Thoracic aorta (tissue), 2 donors: ENCODE measurements at places on chromosomes 5 and 9. TPM values are rescaled to one million over a fixed set of nuclear protein-coding genes. Genes with fewer than 3 reads are reported as not detected.

- no peak for DNase-seq
These were observed 531 bp downstream of the TMEM210 start for GRCh38 chr9:137171149-137171900.

Gene DROSHA
- 70.7 TPM for total RNA-seq

Gene MARCOL
- total RNA-seq: not detected

DNA sequence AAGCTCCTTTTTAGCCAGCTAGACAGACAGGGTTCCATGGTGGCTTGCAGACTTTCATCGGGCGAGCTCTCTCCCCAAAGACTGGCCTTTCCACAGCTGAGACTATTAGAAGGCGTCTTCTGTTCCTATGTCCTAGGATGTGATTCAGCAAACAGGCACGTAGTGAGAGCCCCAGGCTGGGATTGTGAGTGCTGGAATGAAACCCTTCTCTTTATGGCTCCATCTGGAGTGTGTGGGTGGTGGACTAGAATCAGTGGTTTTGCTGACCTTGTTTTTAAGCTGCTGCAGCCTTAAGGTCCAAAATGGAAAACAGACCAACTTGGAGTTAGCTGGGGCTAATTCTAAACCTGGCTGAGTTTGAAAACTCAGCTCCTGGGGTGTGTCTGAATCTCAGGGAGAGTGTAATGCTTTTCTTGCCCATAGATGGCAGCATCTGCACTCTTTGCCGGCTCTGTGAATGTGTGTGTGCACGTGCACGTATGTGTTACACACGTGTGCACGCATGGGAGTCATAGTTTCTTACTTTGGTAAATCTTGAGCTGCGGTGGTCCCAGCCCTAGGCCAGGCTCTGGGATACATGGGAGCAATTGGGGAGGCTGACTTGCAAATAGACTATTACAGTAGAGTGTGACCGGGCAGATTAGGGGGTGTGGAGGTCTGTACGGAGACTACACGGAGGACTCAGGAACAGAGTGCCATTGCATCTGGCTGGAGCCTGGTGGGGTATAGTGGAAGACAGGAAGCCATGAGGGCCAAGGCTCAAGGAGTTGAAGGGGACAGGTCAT lies 10.7 kb downstream of the GSN start:
- DNase-seq: peak; percentile 50

DNA sequence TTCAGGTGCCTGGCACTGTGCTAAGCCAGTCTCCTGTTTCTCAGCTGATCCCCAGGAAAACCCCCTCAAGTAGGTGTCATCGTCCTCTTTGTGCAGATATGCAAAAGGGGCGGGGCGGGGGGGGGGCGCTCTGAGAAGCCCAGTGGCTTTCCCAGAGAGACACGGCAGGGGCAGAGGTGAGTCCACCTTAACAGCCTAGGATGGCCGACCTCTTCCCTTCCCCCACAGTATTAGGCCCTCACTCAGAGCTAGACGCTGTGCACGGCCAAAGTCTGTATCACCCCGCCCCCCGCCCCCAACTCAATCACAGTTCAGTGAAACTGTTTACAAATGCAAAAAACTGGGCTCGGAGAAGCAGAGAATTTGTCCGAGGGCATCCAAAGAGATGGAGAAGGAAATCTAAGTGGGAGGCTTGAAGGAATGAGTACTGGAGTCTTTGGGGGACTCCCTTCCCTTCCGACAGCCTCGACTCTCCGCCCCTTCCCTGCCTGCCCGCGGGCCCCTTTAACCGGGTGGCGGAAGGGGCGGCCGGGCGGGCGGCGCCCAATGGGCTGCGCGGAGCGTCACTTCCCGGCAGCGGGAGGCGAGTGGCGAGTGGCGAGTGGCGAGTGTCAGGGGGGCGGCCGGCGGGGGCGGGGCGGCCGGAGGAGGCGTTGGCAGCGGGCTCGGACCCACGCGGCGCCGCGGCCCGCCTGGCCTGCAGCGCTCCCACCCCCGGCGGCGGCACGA lies at the start of gene ERGIC1:
TSS of gene ERGIC1 (plus strand) at position 566 of the 729 bp plus-strand sequence. CDS start at position 729, 163 bp downstream.
- no peak for DNase-seq

Gene FOXD4L4
- total RNA-seq: not detected

GRCh38 chr5:146027751-146028150 lies 77.6 kb downstream of the PLAC8L1 start:
- DNase-seq: no peak

Gene TLR4
- total RNA-seq: 94.5 TPM

DNA sequence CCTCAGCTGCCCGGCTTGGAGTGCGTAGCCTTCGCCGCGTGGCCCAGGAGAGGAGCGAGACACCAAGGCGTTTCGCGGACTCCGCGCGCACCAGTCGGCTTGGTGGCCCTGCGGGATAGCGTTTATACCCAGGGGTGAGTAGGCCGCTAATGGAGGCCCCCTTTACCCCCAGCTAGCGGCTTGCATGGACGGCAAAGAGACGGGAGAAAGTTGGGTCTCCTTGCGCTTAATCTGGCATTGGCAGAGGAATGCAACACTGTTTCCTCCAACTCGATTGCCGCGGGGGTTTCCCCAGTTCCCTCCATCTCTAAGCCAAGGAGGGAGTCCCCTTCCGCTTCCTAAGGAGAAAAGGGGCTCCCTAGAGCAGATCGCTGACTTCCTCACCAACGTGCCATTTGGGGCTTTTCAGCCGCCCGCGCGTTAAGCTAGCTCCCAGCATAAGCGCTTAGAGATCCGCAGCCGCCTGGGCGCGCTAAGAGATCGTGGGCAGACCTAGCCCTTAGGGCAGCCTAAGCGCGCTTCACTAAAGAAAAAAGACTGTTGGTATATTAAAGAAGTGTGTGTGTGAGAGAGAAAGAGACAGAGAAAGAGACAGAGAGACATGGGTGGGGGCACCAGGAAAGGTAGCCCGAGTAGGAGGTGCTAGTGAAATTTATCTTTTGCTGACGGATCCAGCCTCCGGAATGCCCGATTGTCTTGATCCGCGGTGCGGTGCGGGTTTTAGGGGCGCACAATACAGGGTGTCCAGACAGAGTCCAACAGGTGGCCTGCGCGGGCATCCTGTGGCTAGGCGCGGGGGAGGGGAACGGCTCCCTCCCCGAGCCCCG lies 597.9 kb upstream of the SGCD start:
- DNase-seq: no peak

Gene C9orf152
- total RNA-seq: 0.56 TPM

Gene TAL2
- not detected for total RNA-seq

DNA sequence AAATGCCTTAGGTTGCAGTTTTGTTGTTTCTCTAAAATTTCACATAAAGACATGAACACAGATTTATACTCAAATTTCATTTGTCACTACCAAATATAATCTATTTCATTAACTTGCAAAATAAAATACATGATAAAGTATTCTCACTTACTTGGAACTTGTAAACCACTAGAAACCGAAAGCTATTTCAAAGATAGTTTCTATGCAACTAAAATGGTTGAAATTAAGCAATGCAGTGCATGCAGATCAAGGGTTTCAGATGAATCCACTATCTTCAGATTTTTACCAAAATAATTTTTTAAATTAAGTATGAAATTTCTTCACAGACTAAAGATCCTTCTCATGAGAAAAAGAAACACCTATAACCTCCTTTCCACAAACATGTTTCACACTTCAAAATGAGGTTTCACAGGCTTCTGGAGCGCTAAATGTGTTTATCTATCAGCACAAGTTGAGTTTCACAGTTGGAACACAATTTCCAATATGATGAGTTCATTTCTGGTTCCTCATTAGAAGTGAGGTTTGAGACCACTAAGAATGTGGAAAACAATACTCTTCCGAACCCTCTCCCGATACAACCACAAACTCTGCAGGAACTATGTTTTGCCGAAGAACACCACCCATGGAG lies 63.9 kb downstream of the EPB41L4A start:
- no peak for DNase-seq

DNA sequence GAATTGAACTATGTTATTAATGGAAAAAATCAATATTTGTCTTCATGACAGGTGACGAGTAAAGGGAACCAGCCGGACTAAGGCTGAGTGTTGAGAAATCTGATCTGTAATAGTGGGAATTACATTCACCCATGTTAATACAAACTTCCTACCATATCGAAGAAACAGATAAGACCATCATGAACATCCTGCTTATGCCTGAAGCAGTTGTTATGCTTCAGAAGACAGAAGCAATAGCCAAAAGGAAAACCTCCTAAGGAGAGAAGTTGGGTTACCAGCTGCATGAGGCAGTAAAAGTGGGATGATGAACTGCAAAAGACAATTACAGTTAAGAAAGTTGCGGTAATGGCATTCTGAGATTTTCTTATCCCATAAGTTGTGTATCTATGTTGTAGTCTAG lies 281.5 kb downstream of the GABRB2 start:
- DNase-seq: no peak

Gene LCNL1
- total RNA-seq: not detected

DNA sequence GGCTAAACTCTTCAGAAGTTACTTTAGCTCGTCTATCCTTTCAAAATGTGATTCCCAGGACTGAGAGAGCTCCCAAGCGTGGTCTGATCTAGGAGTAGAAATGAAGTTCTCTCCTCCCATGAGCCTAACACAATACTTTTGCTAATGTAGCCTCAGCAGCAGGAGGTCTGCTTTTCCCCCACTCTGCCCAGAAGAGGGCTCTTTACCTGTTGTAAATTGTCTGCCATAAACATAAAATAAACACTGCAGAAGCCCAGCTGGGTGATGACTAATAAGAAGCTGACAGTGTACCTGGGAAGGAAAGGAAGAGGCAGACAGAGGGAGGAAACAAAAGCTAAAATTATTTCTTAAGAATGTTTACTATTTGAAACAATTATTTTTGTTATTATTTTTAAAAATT lies 15.4 kb downstream of the SLC36A3 start:
- DNase-seq: no peak

Gene SH3TC2
- total RNA-seq: 1.1 TPM

- DNase-seq: no peak
These were observed 227.3 kb downstream of the DCP2 start for GRCh38 chr5:113203916-113204315.

Gene IL13
- not detected for total RNA-seq

DNA sequence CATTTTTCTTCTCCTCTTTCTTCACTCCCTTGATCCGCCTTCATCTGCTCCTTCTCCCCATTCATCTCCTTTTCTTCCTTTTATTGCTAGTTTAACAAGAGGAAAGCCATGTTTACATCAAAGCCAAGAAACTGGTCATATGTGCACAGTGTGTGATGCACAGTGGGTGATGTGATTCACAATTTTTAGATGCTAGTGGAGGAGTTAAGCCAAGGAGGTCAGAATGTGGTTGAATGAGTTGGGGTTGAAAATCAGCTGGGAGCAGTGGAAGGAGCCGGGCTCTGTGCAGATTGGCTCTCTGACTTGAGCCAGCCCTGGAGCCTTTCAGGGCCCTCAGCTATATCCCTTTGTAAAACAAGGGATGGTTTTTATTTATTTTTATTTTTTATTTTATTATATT lies 7.3 kb downstream of the ACER2 start:
- no peak for DNase-seq

Gene DBH
- total RNA-seq: not detected

Gene DNM1
- 7.2 TPM for total RNA-seq

DNA sequence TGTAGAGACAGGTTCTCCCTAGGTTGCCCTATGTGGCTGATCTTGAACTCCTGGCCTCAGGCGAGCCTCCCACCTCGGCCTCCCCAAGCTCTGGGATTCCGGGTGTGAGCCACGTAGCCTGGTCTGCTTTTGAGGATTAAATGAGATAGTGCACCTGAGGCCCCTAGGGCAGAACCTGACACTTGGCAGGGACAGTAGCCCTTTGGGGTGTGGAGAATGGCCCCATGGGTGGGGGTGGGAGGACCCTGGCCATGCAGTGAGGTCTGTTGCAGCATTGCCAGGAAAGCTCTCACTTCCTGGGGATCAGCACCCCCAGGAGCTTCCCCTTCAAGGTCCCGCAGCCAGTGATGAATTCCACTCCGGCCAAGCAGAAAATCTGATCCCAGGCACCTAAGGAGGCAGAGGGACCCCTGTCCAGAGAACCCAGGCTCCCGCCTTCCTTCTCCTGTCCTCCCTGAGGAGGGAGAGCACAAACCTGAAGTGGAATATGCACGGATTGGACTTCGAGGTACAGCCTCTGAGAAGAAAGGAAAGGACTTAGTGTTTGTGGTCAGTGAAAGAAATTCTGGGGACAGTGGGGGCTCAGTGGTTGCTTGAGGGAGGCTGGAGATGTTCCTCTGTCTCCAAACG lies 73.9 kb upstream of the UNC5A start:
- no peak for DNase-seq

Gene FOXD4L6
- not detected for total RNA-seq

Gene PSMD5
- 19.4 TPM for total RNA-seq

Gene SCGB3A2
- not detected for total RNA-seq

DNA sequence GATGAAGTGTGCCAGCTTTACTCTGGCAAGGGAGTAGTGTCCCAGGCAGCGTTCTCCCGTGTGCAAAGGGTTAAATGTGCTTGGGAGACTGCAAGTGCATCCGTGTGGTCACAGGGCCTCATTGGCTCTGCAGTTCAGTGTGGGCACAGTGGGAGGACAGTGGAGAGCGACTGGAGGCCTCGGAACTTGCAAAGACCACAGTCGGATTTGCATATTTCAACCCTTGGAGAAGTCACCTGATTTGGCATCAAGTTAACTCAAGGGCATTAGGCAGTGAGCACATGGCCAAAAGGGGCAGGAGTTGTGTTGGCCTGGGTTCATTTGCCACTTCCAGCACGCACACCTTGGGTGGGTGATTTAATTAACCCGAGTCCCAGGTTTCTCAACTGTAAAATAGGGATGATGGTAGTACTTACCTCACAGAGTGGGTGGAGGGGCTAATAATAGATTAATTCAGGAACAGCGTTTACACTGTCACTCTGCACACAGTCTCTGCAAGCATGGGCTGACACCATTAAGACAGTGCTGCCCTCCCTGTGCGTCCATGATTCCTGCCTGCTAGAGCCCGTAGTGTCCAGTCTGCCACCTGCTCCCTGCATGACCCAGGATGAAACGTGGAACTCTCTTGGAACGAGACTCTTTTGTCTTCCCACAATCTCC lies 22.7 kb downstream of the JADE2 start:
- DNase-seq: no peak

DNA sequence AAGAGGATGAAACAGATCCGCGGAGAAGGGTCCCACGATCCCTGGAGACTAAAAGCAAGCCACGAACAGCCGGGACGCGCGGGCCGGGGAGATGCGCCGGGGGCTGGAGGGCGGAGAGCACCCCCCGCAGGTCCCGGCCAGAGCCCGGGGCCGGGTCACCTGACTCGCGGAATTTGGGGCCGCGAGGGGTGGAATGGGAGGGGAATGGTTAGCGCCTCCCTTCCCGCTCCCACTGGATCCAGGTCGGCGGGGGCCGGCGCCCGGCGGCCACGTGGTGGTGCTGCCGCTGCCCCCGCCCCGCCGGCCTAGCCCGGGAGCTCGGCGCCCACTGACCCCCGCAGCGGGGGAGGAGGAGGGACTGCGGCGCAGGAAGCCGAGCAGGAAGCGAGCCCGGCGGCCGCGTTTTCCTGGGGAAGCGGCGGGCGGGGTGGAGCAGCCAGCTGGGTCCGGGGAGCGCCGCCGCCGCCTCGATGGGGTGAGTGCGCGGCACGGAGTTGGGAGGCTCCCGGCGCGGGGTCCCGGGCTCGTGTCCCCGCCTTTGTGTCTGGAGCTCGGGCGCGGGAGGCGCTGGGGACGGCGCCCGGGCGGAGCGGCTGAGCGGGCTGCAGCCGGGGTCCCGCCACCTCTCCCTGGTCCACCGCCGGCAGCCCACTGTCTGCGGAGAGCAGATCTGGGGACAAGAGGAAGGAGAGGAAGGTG lies at the start of gene RAI14:
TSS of gene RAI14 (plus strand) at position 328 of the 699 bp plus-strand sequence. CDS start 30,592 bp downstream, outside the sequence.
- no peak for DNase-seq

- DNase-seq: no peak
These were observed 1113.3 kb downstream of the PTPRD start for GRCh38 chr9:9499546-9499945.
